Hematopoietic multipotent progenitor cell treated with erythropoietin and hydrocortisone succinate and interleukin-3 and kit ligand, for 8 days (in vitro differentiated cells): ENCODE measurements at places on chromosomes 7 and 10.

DNA sequence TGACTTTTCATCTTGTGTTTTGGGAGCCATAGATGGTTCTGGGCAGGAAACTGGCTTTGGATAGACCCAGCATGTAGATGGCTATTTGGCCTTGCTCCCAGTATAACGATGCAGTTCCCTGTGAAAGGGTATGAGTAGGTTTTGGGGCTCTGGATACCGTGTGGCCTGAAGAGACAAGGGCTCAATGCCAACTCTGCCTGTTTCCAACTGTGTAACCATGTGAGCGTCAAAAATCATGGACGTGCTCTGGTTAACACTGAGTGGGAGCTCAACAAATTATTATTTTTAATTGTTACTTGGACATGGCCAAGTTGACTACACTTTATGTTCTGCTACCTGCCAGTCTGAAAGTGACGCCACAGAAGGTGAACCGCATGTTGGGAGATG lies 41.8 kb downstream of the EGFR start:
- no peak for DNase-seq

DNA sequence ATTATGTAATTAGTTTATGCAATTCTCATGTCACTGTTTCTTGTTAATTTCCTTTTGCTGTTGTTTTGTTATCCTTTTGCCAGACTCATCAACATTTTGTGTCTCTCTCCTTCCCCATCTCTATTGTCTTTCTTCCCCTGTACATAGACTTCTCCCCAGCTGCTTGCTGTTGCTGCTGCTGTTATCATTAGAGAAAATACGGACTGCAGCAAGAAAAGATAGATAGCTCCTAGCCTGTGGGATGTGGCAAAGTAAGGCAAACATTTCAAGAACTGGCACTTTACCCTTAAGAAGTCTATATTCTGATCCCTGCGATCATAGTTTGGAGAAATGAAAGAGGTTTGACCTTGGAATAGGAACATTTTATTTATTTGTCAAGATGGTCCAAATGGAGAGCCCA lies 162.2 kb downstream of the AOAH start:
- peak; percentile 77 for DNase-seq

GRCh38 chr7:49001610-49002033 lies 77.3 kb downstream of the CDC14C start:
- DNase-seq = peak; percentile 41

GRCh38 chr7:106057962-106058927 lies 53.9 kb downstream of the SYPL1 start:
- peak; percentile 10 for DNase-seq

- DNase-seq = no peak
Observed at GRCh38 chr10:10777279-10777678, 240.4 kb upstream of the CELF2 start.

- no peak for DNase-seq
Observed at GRCh38 chr7:84916161-84916560, 270.7 kb downstream of the SEMA3D start.

- no peak for DNase-seq
Observed at GRCh38 chr10:72525277-72525676, 100.6 kb downstream of the MICU1 start.

DNA sequence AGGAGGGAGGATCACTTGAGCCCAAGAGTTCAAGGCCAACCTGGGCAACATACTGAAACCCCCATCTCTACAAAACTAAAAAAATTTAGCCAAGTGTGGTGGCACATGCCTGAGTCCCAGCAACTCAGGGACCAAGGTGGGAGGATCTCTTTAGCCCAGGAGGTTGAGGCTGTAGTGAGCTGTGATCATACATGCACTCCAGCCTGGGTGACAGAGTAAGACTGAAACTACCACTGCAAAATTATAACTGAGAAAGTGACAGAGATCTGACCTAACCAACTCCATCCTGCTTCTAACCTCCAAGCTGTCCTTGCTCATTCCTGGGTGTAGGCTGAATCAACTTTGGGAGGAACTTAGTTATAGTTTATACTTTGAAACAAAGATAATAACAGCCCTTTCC lies 59.4 kb downstream of the HTR7 start:
- DNase-seq = no peak

- DNase-seq = no peak
Observed at GRCh38 chr7:67616517-67616916, 619.9 kb downstream of the TYW1 start.

DNA sequence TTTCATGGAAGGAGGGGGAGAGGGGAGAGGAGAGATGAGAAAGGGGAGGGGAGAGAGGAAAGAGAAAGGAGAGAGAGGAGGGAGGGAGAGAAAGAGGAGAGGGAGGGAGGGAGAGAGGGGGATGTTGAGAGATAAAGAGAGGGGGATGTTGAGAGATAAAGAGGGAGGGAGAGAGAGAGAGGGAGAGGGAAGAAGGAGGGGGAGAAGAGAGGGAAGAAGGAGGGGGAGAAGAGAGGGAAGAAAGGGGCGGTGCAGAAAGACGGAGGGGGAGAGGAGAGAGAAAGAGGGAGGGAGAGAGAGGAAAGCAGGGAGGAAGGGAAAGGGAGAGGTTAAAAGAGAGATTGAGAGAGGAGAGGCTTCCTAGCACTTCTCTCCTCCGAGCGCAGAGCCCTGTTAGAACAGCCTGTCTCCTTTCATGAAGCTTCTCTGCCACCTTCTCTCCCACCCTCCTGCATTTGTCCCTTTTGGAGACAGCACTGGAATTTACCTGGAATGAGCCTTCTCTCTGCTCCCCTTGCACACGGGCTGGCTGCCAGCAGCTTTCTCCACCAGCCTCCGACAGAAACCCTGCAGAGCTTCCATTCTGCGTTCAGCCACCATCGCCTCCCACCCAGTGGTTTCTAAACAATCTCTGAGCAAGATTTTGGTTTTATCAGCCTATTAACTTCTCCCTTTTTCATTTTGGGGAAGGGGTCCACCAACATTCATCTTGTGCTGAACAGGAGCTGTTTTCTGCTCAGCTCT lies 74.0 kb upstream of the CARD11 start:
- DNase-seq = peak; percentile 26

DNA sequence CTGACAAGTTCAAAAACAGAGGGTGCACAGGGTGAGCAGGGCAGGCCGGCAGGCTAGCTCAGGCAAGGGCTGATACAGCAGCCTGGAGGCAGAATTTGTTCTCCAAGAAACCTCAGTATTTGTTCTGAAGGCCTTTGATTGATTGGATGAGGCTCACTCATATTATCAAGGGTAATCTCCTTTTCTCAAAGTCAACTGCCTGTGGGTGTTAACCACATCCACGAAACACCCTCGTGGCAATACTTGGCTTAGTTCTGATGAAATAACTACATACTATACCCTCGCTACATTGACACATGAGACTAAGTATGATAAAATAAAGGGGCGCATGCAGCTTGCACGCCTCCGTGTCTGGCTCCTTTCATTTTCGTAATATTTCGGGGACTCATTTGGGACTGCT lies 4.4 kb upstream of the PPP2R2D start:
- DNase-seq = peak; percentile 90

DNA sequence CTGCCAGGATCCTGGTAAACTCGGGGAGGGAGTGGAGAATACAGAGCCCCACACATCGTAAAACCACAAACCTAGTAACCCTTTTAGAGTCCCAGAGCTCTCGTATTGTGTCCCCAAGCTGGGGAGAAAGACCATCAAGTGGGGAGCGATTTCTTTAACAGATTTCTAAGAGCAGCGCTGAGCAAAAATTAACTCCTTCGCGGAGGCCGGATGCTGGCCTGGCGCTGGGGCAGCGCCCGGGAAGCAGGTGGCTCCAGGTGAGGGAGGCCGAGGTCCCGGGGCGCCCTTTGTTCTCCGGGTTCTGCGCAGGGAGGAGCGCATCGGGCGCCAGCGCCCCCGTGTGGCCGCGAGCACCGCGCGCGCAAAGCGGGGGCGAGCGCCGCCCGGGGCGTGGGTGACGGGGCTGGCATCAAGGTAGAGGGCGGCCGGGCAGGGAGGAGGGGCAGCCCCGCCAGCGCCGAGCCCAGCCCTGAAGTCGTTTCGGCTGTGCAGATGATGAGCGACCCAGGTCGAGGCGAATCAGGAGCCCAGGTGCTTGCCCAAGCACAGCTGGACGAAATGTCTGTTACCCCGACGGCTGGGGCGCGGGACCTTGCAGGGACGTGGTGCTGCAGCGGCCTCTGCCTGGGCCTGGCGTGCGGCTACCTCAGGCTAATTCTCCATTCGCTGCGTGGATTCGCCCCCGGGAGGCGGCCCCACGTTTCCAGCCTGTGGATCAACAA lies 10.4 kb upstream of the FGFR2 start:
- peak; percentile 23 for DNase-seq

DNA sequence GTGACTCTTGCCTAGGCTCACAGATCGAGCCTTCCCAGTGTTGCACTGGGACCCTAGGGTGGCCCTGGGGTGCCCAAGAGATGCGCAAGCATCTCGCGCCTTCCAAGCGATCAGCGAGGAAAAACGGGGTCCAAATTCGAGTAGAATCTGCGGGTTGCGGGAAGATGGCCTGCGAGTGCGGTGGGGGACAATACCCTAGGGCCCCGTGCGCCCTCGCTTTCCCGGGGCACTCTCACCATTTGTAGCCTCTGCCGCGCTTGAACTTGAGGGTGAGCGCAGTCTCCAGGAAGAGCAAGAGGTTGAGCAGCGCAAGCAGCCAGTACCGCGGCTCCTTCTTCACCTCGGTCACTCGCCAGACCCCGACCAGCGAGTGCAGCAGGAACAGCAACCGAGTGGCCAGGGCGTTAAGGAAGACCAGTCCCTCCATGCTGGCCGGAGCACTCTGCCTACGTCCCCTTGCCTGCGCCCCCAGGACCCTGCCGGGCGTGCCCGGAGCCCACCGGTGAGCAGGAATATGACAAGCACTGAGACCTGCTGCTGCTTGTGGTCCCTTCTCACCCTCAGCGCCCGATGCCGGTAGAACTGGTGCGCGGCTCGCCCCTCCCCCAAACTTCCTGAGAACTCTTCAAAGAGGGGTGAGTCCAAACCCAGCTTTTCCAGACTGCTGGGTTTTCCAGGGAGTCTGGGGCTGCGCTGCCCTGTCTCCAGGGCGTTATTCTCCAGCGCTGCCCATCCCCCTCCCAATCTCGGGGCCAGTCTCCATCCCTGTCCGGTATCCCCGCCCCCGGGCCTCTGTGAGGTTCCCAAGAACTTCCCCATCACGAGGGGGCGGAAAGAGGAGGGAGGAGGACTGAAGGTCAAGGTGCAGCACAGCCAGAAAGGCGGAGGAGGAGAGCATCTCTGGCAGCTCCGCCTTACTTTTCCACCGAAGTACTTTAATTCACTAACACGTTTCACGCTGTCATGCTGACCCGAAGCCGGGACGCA lies at the start of gene TMEM26:
TSS of gene TMEM26 (minus strand) at position 727 of the 987 bp plus-strand sequence. CDS start at position 427, 300 bp downstream.
- no peak for DNase-seq

- no peak for DNase-seq
Observed at GRCh38 chr7:55563596-55564325, 8.5 kb downstream of the VOPP1 start.

DNA sequence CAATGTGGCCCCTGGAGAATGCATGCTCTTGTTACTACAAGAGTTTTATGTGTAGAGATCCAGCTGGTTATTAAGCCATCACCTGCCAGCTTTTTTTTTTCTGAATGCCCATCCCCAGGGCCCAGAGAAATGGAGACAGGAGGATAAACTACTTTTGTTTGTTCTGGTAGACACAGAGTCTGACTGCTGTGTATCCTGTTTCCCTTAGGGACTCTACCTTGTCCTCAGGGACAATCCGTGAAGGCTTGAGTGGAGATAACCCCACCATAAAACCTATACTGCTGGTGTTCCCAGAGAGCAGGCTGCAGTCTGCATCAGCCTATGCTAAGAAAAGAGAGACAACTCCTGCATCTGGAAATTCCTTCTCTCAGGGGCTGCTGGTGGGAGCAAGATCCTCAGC lies at the start of gene OR2A5:
TSS of gene OR2A5 (plus strand) at position 301 of the 400 bp plus-strand sequence. CDS start 1,454 bp downstream, outside the sequence.
- DNase-seq = no peak

DNA sequence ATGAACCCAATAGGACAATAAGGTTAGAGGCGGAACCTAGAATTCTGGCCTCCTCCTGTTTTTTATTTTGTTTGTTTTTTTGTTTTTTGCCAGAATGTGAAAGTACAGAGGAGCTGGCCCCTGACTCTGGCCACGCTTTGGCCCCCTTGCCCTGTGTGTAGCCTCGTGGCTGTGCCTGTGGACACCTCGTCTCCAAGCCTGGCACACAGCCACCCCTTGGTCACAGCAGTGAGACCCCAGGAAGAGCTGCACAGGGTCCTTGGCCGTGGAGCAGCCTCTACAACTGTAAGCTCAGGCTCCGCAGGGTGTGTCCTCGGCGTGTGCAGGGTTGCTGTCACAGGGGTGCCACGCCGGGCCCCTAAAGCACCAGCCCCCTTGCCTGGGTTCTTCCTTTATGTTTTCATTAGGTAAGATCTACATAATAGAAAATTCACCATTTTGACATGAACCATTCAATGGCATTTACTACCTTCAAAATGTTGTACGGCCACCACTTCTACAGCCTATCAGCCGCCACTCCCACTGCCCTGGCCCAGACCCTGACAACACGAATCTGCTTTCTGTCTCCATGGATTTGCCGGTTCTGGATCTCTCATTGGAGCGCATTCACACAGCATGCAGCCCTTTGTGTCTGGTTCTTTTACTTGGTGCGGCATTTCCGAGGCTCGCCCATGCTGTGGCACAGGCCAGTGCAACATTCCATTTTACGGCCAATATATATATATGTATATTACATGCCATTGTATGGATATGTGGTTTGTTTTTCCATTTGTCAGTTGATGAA lies 51.0 kb downstream of the AMZ1 start:
- no peak for DNase-seq

GRCh38 chr10:5533098-5533731 lies 8.5 kb downstream of the CALML3 start:
- no peak for DNase-seq

DNA sequence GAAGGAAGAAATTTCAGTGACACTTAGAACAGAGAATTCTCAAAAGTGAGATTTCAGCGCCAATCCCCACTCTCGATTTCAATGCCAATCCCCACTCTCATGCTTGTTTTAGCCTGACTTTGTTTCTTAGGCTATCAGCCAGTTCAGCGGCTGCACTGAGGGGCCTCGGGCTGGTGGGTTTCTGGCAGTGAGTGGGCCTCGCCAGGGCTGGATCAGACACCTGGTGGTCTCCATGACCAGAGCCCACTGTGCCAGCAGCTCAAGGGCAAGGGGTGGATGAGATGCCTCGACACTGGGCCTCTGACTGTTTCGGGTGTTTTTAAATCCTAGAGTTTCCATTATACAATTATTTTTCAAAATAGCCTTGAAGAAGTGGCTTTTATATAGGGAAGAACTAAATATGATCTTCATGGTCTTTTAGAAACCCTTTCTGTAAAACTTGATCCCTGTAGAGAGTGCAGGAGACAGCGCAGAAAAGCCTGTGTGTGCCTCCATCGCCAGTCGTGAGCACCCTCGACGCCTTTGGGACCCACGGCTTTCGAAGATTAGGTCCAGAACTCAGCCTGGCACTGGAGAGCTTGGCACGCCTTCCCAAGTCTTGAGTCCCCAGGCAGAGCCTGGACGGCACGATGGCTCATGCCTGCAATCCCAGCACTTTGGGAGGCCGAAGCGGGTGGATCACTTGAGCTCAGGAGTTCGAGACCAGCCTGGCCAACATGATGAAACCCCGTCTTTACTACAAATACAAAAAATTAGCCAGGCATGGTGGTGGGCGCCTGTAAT lies 76.2 kb downstream of the INPP5A start:
- no peak for DNase-seq
